ENCODE measurements at places on chromosomes 1 and 21. TPM values are rescaled to one million over a fixed set of nuclear protein-coding genes. Genes with fewer than 3 reads are reported as not detected.

DNA sequence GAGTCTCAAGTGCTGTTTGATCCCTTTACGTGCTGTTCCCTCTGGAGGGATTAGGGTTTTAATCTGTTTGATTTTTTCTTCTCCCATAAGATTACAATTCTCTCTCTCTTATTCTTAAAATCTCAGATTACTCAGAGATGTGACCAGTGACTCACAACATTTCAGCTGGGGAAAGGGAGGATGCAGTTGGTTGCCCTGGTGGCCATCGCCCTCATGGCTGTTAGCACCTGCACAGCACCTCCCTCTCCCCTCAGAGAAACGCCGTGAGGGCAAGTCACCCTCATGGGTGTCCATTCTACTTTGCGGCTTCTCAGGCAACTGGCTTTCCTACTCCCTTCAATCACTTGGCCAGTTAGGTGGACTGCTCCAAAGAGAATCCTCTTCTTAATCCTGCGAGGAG, 42.4 kb upstream of the KCNA3 start:
- no peak for DNase-seq

DNA sequence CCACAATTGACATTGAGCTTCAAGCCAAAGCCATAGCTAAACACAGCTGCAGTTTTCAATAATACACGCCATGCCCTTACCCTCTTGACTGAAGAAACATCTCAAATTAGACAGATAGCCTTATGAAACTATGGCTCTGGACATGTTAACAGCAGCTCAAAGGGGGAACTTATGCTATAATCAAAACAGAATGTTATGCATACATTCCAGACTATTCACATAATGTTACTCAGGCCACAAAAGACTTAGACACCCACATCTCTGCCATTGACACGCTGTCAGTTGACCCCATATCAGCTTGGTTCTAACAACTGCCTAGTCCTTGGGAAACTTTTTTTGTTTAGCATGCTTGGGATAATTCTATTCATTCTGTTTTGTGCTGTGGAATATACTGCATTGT, 2.3 kb upstream of the NENF start:
- no peak for DNase-seq

Gene TAL1
- 0.11 TPM for total RNA-seq

Gene PRR9
- total RNA-seq: not detected

Gene RUNX1
- total RNA-seq: 44.9 TPM
